Fibroblast of the conjunctiva (primary cell): ENCODE measurements at places on chromosomes 1 and 21.

DNA sequence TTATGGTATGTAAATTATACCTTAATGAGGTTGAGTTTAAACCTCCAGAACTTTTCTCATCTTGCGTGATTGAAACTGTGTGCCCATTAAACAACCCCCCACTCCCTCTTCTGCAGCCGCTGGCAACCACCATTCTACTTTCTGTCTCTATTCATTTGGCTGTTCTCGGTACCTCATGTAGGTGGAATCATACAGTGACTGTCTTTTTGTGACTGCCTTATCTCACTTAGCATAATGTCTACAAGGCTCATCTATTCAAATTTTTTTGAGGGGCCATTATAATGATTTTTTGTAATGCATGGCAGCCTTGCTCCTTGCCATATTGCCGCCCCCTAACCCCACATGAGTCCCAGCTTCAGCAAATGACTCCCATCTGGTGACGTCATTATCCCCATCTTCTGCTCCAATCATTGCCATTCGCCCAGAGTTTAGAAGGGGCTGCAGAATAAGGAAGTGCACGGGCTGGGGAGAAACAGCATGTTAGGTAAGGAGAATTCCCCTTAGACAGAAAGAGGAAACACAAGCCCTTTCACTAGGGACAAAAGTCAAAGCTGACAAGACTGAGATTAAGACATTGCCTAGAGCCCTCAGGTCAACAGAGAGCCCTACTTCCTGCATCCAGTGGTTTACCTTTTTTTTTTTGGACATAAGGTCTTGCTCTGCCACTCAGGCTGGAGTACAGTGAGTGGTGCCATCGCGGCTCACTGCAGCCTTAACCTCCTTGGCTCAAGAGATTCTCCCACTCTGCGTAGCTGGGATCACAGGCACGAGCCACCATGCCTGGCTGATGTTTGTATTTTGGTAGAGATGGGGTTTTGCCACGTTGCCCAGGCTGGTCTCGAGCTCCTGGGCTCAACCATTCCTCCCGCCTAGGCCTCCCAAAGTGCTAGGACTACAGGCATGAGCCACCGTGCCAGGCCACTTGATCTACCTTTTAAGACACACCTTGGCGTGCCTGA, 78.4 kb upstream of the ERRFI1 start:
- DNase-seq, result no peak

- DNase-seq, result peak; percentile 90
Measured at GRCh38 chr1:28437924-28438699, 67.7 kb upstream of the RCC1 start.

DNA sequence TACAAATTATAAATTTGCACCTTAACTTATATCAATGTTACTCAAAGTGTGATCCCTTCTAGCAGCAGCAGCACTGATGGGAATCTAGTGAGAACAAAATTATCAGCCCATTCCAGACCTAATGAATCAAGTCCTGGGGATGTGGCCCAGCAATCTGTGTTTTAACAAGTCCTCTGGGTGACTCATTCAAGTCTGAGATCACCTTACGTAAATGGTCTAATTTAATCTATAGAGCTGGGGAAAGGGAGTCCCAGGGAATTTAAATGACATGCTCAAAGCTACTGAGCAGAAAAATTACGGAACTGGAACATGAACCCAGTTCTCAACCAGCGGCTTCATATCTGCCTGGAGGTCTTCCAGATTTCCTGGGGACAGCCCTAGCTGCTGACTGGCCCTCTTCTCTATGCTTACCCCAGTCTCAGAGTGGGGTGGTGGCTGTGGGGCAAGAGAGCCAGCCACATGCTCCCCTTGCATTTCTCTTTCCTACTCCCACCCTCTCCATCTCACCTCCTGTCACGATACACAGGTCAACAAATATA, 220.0 kb downstream of the TM2D1 start:
- DNase-seq, result no peak

DNA sequence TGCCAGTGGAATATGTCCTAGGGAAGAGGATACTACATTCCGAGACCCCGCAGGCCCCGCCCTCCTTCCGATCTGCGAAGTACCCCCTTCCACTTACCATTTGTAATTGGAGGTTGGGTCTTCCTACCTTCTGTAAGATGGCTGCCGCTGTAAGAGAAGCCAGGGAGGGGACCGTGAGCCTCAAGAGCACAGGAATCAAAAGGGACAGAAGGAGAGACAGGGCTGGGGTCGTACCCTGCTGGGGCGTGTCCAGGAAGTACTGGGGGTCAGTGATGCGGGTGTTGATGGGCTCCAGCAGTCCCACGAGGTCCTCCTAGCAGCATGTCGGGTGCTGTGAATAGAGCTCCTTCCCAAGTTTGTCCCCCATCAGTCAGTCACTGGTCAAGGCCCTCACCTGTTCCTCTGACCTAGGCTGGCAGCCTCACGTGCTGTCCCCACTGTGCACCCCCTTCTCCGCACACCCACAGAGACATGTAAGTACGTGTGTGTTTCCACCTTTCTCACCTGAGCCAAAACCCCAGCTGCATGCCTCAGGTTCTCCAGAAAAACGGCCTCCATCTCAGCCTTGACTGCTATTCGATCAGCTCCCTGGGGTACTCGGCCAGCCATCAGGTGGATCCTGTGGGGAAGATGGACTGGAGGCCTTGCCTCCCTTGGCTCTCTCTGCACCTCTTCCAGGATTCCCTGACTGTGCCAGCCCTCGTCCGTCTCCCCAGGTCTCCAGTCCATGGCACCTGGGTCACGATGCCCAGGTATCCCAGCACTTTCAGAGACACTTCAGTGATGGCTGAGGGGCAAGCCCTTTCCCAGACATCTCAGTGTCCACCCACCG, 1.8 kb downstream of the HYI start:
- DNase-seq, result no peak

GRCh38 chr1:101175466-101175865, 61.4 kb upstream of the S1PR1 start:
- DNase-seq, result no peak

DNA sequence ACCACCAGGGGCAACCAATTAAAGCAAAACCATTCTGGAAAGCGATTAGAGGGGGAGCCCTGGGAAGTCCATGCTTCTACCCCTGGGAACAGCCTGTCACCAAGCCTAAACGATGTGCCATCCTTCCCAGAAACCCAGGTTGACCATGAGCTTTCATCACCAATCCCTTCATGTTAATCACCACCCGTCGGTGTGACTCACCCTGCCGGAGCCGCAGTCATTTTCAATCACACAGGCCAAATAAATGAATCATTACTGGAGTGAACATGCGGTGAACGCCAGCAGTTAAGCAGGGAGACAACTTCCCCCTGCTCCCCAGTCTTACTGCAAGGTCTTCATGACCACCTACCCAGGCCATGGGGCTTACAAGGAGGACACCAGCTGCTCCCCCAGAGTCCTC, 308.8 kb downstream of the AJAP1 start:
- DNase-seq, result no peak
